HepG2 (cell line): ENCODE measurements at places on chromosomes 13 and 19.

- DNase-seq, result no peak
Observed at GRCh38 chr19:47370045-47370611, 21.0 kb downstream of the DHX34 start.

DNA sequence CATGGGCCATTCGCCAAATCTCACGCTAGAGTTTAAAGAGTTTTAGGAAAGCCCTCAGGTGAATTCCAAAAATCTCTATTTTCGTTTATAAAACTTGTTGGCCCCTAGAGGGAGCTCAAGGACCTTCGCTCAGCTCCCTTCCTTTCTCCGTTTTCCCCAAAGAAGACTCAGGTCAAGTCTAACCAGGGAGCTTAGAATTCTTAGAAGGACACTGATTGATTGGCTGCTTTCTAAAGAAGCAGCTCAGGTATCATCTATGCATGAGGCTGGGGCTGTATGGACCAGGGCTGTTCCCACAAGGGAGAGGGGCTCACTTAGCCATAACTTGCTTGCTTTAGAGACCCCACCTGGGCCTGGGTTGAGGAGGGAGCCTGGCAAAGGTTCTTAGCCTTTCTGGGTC lies 20.5 kb downstream of the DZIP1 start:
- DNase-seq, result peak; percentile 29

- DNase-seq, result no peak
Observed at GRCh38 chr19:41696402-41697197, 8.5 kb upstream of the CEACAM7 start.

GRCh38 chr19:13382633-13382938 lies 123.7 kb downstream of the CACNA1A start:
- no peak for DNase-seq
